ENCODE measurements at places on chromosomes 11 and 22. TPM values are rescaled to one million over a fixed set of nuclear protein-coding genes. Genes with fewer than 3 reads are reported as not detected.

The MPZL3 gene
- polyA plus RNA-seq, result 0.44 TPM

The ANGPTL5 gene
- 0.11 TPM for polyA plus RNA-seq

The GPHA2 gene
- polyA plus RNA-seq, result not detected

The KIAA1671 gene
- polyA plus RNA-seq, result 0.34 TPM

The OR52N5 gene
- not detected for polyA plus RNA-seq

The YPEL4 gene
- polyA plus RNA-seq, result 0.59 TPM

The HEPN1 gene
- polyA plus RNA-seq, result not detected

The SCN3B gene
- polyA plus RNA-seq, result 0.03 TPM

The GRIA4 gene
- 0.15 TPM for polyA plus RNA-seq

The SLC16A8 gene
- polyA plus RNA-seq, result not detected

The UPB1 gene
- 0.05 TPM for polyA plus RNA-seq

The SLC5A4 gene
- 0.02 TPM for polyA plus RNA-seq

The TPH1 gene
- 0.06 TPM for polyA plus RNA-seq

The ROM1 gene
- 1.7 TPM for polyA plus RNA-seq

The MS4A3 gene
- polyA plus RNA-seq, result not detected

The PTPRCAP gene
- polyA plus RNA-seq, result 0.05 TPM

The OR8U1 gene
- polyA plus RNA-seq, result not detected

The A4GALT gene
- polyA plus RNA-seq, result 9.3 TPM

The PISD gene
- polyA plus RNA-seq, result 21.1 TPM

The GATD1 gene
- 14.7 TPM for polyA plus RNA-seq

The MYEOV gene
- polyA plus RNA-seq, result 7.3 TPM

The APOBEC3C gene
- polyA plus RNA-seq, result 44.5 TPM

The CCDC188 gene
- 0.37 TPM for polyA plus RNA-seq

The ACAT1 gene
- polyA plus RNA-seq, result 128 TPM

The NRXN2 gene
- not detected for polyA plus RNA-seq

The TMEM121B gene
- polyA plus RNA-seq, result 0.10 TPM

The MMP13 gene
- polyA plus RNA-seq, result not detected

The KCTD17 gene
- polyA plus RNA-seq, result 19.2 TPM

The APOL3 gene
- polyA plus RNA-seq, result 15.6 TPM

Measured in fibroblast of lung (primary cell).